ENCODE measurements at places on chromosomes 11 and 22.

DNA sequence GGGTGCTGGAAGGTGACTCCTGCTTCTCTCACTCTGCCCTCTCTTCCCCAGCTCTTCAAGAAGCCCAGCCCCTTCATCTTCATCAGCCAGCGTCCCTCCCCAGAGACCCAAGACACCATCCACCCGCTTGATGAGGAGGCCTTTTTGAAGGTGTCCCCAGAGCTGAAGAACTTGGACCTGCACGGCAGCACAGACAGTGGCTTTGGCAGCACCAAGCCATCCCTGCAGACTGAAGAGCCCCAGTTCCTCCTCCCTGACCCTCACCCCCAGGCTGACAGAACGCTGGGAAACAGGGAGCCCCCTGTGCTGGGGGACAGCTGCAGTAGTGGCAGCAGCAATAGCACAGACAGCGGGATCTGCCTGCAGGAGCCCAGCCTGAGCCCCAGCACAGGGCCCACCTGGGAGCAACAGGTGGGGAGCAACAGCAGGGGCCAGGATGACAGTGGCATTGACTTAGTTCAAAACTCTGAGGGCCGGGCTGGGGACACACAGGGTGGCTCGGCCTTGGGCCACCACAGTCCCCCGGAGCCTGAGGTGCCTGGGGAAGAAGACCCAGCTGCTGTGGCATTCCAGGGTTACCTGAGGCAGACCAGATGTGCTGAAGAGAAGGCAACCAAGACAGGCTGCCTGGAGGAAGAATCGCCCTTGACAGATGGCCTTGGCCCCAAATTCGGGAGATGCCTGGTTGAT is 12.6 kb downstream of the IL10RA start:
- peak; percentile 1 for DNase-seq

DNA sequence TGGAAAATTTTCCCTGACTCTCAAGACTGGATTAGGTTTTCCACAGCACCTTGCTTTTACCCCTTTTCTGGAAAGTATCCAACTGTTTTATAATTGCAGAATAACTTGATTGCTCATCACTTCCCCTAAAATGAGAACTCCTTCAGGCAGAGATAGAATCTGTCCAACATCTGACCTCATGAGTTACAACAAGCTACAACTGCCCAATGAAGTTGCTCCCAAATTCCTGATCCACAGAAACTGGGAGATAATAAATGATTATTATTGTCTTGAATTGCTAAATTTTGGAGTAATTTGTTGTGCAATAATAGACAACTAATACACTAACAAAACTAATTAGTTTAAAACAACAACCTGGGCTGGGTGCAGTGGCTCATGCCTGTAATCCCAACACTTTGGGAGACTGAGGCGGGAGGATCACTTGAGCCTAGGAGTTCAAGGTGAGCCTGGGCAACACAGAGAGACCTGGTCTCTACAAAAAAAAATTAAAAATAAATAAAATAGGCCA is 10.0 kb upstream of the CCDC83 start:
- DNase-seq, result peak; percentile 36

DNA sequence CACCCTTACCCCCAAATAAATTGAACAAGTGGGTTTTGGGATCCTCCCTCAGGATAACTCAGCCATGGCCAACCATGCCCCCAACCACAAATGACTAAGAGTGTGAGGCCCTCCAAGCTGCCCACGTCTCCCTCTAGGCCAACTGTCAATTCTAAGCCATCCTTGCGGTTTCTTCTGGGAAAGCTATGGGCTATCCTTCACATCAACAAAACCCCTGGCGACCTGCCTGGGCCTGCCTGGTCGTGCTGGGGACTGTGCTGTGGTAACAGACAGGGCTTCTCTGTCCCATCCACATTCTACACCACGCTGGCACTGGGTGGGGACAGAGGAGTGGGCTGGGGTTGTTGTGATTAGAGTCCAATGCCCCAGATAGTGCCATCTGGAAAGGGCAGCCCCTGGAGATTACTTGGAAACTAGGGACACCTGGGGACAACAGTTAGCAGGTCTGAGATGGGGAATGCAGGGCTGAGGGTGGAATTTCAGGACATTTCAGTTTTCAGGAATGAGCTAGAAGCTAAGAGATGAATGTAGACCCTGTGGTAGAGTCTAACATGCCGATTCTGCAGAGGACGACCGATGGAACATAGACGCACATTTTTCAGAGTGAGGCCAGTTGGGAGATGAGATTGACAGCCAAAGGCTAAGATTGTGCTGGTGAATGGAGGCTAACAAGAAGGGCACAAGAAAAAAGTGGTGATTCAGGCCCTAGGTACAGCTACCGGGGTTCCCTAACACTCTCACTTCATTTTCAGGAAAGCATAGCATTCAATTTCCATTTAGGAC is 131.9 kb downstream of the RASSF10 start:
- DNase-seq, result no peak

DNA sequence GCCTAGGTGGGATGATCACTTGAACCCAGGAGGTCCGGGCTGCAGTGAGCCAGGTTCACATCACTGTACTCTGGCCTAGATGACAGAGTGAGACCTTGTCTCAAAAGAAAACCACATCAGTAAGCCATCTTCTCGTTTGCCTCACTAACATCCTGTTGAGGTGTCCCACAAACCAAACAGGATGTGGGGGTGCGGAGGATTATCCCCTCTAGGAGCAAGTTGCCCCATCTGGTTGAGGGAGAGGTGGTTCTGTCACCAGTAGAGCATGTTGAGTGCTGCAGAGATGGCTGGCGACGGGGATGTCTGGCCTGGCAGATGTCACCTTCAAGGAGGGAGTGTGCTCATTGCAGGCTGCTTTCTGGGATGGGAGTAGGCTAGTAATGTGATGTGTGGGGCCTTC is 72.4 kb downstream of the ZNRF3 start:
- DNase-seq, result no peak

GRCh38 chr11:119479685-119480275 is 56.8 kb upstream of the THY1 start:
- no peak for DNase-seq

DNA sequence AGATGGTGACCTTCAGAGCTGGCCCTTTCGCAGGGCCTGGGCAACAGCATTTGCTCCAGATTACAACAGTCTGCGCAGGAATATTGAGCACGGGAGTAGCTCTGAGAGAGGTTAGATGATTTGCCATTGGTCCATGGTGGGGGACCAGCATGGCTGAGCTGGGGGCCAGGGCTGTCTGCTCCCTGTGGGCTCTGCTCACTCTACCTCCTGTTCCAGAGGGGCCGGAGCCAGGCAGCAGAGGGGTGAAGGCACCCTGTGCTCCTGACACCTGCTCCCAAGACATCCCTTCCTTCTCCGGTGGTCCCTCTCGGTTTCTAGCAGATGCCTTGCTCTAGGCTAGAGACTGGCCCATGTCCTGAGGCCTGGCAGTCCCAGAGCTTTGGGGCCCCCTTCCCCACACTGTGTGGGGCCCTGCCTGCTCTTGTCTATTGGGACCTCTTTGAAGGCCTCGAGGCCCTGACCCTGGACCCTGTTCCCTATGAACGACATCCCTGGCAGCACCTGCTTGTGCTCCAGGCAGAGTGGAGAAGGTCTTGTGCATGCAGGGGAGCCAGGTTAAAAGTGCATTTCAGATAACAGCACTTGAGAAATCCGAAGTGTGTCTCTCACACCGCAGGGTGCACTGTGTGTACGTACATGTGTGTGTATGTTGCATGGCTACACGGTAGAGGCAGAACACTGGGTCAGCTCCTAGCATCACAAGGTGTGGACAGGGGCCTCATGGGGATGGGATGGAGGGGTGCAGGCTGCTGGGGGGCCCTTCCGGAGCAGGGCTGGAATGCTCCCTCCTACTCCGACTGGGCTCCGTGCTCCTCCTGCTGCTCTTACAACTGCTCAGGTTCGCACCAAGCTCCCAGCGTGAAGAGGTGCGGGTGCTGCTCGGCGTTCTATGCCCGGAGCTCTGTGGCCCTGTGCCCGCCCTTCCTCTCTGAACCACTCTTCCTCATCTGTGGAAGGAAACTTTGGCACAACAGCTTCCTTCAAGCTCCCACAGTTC is 123.3 kb upstream of the B3GAT1 start:
- no peak for DNase-seq

- no peak for DNase-seq
Measured at GRCh38 chr22:50258361-50259292, 2.9 kb downstream of the MAPK12 start.

- DNase-seq, result no peak
Measured at GRCh38 chr22:19291218-19291579, 320 bp downstream of the CLTCL1 start.

- no peak for DNase-seq
Measured at GRCh38 chr11:126175393-126175792, 36.1 kb downstream of the RPUSD4 start.

DNA sequence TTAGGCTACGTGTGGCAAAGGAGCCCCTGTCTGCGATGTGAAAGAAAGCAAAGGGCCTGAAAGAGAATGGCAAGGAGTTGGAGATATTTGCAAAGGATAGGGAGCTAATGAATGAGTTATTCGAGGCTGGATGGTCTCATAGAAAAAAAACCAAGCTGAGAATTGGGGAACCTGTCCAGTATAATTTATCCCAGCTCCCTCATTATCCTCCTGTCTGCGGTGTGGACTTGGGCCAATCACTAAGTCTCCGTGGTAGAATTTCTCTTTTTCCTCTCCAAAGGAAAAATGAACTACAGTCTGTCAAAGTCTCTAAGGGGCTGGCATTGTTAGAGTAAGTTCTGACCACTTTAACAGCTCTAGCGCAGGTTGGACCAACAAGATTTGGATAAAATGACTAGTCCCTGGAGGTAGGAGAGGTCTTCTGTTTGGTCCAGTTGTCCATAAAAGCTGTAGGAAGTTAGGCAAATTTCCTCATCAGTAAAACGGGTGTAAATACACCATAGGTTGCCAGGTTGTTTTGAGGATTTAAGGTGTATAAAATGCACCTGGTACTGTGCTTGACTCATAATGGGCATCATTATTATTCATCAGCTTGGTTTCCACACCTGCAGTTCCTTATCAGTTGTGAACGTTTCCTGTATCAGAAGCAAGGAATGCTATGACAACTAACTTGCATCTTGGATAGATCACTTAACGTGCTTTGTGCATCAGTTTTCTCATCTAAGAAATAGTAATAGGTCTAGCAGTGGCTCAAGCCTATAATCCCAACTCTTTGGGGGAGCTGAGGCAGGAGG is 10.3 kb upstream of the CDON start:
- no peak for DNase-seq

- no peak for DNase-seq
Measured at GRCh38 chr11:6640985-6641701, 14.5 kb downstream of the DCHS1 start.

GRCh38 chr11:48193876-48194275 is 22.7 kb upstream of the OR4B1 start:
- DNase-seq, result no peak

GRCh38 chr11:64597671-64598101 is 6.7 kb downstream of the SLC22A12 start:
- DNase-seq, result no peak

GRCh38 chr11:68335683-68336082 is 23.3 kb downstream of the LRP5 start:
- DNase-seq, result peak; percentile 72

DNA sequence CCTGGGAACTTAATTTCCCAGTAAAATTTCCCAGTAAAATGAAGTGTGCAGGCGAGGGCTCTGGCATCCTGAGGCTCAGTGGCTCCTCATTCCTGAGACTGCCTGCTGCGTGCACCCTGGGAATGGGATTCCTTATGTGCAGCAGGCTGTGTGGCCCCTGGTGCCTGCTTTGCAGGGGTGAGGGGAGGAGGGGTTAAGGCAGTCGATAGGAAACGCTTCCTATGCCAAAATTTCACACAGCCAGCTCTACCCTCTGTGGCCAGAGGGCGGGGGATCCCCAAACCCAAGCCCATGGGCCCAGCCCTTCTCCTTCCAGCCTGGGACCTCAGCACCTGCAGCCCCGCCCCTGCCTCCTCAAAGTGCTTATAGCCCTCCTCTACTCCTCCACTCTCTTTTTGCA is 12.1 kb upstream of the BAIAP2L2 start:
- DNase-seq, result no peak

GRCh38 chr11:123797541-123797940 is 8.6 kb downstream of the OR6M1 start:
- DNase-seq, result no peak

DNA sequence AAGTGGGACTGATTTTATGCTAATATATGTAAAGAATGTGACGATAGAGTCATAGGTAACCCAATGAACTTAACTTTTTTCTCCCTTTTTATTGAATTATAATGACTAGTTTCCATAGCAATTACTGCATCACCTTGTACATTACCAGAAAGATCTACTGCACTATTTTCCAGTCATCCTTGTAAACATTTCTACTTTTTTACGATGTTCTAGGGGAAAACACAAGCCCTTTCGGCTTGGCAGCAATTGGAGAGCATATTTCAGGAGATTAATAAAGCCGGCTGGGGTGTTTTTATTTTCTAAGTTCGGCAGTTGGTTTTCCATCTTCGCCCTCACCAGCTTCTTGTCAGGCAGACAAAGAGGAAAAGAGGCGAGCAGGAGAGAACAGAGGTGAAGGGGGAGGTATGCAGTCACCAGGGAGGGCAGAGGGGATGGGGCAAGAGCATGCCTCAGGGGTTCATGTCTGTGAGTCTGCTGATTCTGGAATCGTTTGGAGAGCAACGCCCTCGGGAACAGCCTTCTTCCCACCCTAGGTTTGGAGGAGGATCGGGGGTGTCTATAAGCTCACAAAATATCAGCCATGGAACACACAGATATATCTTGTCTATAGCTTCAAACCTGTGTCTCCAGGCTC is 476.4 kb downstream of the MIAT start:
- DNase-seq, result no peak

GRCh38 chr11:59273373-59273841 is 60.7 kb upstream of the MPEG1 start:
- peak; percentile 78 for DNase-seq

- no peak for DNase-seq
Measured at GRCh38 chr22:27258616-27259172, 542.9 kb downstream of the MN1 start.

- DNase-seq, result no peak
Measured at GRCh38 chr11:80636999-80637398, 1196.2 kb upstream of the TENM4 start.

GRCh38 chr11:129298988-129299387 is 76.7 kb upstream of the BARX2 start:
- no peak for DNase-seq

DNA sequence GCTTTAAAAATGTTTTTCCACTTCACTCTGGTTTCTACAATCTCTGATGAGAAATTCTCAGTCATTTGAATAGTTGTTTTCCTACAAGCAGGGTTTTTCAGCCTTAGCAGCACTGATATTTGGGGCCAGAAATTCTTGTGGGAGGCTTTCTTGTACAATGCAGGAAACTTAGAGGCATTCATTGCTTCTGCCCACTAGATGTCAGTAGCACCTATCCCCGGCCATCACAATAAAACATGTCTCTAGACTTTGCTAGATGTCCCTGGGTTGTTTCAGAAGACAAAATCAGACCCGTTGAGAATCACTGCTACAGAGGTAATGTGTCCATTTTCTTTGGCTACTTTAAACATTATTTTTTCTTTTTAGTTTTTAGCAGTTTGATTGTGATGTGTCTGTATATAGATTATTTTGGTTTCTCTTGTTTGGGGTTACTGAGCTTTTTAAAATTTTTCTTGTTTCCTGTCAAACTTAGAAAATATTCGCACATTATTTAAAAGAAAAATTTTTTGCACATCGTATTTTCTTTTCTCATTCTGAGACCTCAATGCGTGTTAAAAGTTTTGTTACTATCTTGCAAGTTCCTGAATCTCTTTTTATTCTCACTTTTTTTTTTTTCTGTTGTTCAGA is 60.8 kb upstream of the CCDC179 start:
- DNase-seq, result peak; percentile 23

Data from inflammatory macrophage (primary cell).